ENCODE measurements at places on chromosomes 2 and 18. TPM values are rescaled to one million over a fixed set of nuclear protein-coding genes. Genes with fewer than 3 reads are reported as not detected.
A peak's percentile ranks its signal among the peaks of the same experiment; 100 is the strongest.

The ALKAL2 gene
- 0.42 TPM for total RNA-seq

The UCN gene
- 2.4 TPM for total RNA-seq

The IL1B gene
- total RNA-seq = not detected

- no peak for DNase-seq
- H3K27ac ChIP-seq = no peak overlapping the region
- H3K4me3 ChIP-seq = no peak overlapping the region
- peaks cover 20% of the 10 kb centered on the region for H3K4me1 ChIP-seq
- no peaks in the 10 kb centered on the region for H3K27me3 ChIP-seq
- H3K36me3 ChIP-seq = peaks cover 5% of the 10 kb centered on the region
Measured at GRCh38 chr2:127365211-127365643, 22.5 kb downstream of the MAP3K2 start.

DNA sequence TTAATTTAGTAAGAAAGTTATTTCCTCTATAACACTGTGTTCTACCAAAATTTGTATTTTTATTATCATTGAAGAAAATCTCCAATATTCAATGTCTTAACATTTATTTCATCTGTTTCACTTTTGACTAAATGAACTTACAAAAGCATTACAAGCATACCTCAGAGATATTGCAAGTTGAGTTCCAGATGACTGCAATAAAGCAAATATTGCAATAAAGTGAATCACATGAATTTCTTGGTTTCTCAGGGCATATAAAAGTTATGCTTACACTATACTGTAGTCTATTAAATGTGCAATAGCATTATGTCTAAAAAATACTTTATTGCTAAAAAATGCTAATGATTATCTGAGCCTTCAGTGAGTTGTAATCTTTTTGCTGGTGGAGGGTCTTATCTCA lies 78.3 kb downstream of the TTC32 start:
- no peaks in the 10 kb centered on the region for H3K27me3 ChIP-seq
- H3K4me3 ChIP-seq = no peak overlapping the region
- no peaks in the 10 kb centered on the region for H3K36me3 ChIP-seq
- no peak overlapping the region for H3K27ac ChIP-seq

DNA sequence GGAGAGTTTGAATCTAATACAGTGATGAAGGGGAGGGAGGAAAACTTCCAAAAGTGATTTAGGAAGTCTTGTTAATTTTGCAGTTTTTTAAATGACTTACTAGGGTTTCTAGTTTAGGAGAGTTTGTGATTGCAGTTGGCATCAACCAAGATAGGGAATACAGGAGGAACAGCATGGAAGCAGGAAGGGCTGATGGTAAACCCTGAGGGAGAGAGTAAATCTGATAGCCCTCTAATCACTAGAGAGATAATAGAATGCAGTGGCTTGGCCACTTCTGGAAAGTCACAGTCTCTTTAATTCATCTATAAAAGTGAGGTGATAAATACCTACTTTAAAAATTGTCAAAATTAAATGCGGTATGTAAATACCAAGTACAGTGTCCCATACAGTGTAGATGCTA lies 5.6 kb downstream of the YPEL5 start:
- peaks cover 17% of the 10 kb centered on the region for H3K36me3 ChIP-seq
- peak overlapping the region; percentile 46 for H3K27ac ChIP-seq
- no peak overlapping the region for H3K4me3 ChIP-seq
- DNase-seq = no peak
- H3K27me3 ChIP-seq = no peaks in the 10 kb centered on the region

DNA sequence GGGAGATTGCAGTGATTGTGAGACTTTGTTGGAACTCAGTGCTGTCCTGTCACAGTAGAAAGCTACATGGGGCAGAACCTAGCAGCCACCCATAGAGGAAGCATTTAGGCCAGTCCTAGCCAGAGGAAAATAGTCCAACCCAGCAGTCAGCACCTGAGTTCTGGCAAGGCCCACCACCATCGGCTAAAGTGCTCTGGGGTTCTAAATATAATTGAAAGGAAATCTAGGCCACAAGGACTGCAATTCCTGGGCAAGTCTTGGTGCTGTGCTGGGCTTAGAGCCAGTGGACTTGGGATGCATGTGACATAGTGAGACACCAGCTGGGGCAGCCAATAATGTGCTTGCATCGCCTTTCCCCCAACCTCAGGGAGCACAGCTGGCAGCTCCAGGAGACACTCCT lies 28.9 kb upstream of the ACTR2 start:
- no peak for DNase-seq
- peaks cover 3% of the 10 kb centered on the region for H3K27me3 ChIP-seq
- no peak overlapping the region for H3K27ac ChIP-seq
- H3K4me3 ChIP-seq = no peak overlapping the region
- H3K36me3 ChIP-seq = no peaks in the 10 kb centered on the region

DNA sequence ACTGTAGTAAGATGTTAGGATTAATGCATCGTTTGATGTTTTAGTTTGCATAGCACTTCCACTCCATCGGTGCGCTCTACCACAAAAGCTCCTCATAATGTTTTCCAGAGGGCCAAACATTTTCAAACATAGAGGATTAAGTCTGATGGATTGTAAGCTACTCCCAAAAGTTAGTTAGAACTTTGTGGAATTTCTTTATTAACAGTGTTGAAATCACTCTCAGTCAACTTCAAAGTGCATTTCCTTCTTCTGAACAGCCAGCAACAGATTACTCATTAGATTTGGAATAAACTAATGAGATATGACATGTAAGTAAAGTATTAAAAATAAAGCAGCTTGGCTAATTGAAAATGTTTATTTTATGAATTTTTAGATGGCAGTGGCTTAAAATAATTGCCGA lies 30.1 kb upstream of the CTAGE1 start:
- H3K4me3 ChIP-seq = no peak overlapping the region
- no peak overlapping the region for H3K27ac ChIP-seq
- H3K4me1 ChIP-seq = peaks cover 2% of the 10 kb centered on the region
- H3K27me3 ChIP-seq = no peaks in the 10 kb centered on the region
- no peak for DNase-seq

DNA sequence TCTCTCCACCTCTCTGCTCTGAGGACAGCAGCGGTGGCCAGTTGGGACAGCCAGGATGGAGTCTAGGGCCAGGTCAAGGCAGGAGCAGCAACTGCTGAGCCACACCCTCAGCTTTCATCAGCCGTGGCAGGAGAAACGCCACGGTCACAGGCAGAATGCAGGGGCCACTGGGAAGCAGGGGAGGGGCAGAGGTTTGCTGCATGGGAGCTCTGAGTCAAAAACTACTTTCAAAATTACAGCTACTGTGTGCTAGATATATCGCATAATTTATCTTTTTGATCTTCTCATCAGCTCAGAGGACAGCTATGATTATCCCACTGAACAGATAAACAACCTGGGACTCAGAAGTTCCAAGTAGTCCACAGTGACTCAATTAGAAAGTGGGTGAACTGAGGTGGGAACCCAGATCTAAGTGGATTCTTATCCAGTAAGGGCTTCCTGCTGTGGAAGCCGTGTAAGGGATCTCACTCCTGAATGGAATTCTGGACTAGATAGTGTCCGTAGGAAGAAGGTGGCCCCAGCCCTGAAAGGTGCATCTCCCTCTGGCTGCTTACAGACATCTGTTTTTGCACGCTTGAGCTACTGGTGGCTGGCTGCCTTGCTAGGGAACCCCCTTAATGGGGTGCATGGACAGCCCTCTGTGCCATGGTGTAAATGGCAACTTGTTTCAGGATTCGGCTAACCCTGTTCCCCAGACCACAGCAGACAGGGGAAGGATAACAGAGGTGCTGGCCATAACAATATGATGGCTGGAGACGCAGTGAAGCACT lies 194.6 kb upstream of the SMAD2 start:
- DNase-seq = no peak
- no peak overlapping the region for H3K4me3 ChIP-seq
- no peaks in the 10 kb centered on the region for H3K4me1 ChIP-seq
- no peak overlapping the region for H3K27ac ChIP-seq
- H3K27me3 ChIP-seq = peaks cover 20% of the 10 kb centered on the region
- no peaks in the 10 kb centered on the region for H3K36me3 ChIP-seq

- H3K27ac ChIP-seq = no peak overlapping the region
- peaks cover 26% of the 10 kb centered on the region for H3K36me3 ChIP-seq
- no peaks in the 10 kb centered on the region for H3K27me3 ChIP-seq
- DNase-seq = no peak
- no peak overlapping the region for H3K4me3 ChIP-seq
Measured at GRCh38 chr2:128172191-128172590, 81.2 kb downstream of the UGGT1 start.

- no peak for DNase-seq
- no peaks in the 10 kb centered on the region for H3K27me3 ChIP-seq
- no peak overlapping the region for H3K4me3 ChIP-seq
- no peaks in the 10 kb centered on the region for H3K36me3 ChIP-seq
- H3K4me1 ChIP-seq = peaks cover 21% of the 10 kb centered on the region
Measured at GRCh38 chr2:1707771-1708418, 36.4 kb downstream of the PXDN start.

DNA sequence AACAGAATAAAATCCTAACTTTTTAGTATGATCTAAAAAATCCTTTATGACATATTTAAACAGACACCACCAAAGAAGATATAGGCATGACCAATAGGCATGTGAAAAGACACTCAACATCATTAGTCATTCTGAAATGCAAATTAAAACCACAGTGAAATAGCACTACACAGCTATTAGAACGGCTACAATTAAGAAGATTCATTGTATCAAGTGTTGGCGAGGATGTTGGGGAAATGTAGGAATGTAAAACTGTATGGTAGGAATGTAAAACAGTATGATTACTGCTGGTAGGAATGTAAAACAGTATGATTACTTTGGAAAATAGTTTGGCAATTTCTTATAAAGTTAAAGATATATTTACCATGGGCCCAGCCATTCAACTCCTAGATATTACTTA lies 253.3 kb upstream of the TCF4 start:
- H3K36me3 ChIP-seq = peaks cover 6% of the 10 kb centered on the region
- H3K4me3 ChIP-seq = no peak overlapping the region
- H3K27ac ChIP-seq = no peak overlapping the region

All from progenitor cell of endocrine pancreas (in vitro differentiated cells).